ENCODE measurements at places on chromosomes 6 and 20.

- no peak for DNase-seq
Observed at GRCh38 chr20:61891476-61891875, 174.2 kb downstream of the TAF4 start.

GRCh38 chr6:79878142-79878748 is 69.1 kb downstream of the ELOVL4 start:
- DNase-seq = no peak

- no peak for DNase-seq
Observed at GRCh38 chr6:4935975-4936680, 67.7 kb downstream of the RPP40 start.

GRCh38 chr6:134123666-134124208 is 71.3 kb upstream of the SLC2A12 start:
- DNase-seq = no peak

- no peak for DNase-seq
Observed at GRCh38 chr20:59458645-59459044, 145.7 kb upstream of the PHACTR3 start.

GRCh38 chr6:30826961-30827342 is 57.4 kb upstream of the DDR1 start:
- no peak for DNase-seq

DNA sequence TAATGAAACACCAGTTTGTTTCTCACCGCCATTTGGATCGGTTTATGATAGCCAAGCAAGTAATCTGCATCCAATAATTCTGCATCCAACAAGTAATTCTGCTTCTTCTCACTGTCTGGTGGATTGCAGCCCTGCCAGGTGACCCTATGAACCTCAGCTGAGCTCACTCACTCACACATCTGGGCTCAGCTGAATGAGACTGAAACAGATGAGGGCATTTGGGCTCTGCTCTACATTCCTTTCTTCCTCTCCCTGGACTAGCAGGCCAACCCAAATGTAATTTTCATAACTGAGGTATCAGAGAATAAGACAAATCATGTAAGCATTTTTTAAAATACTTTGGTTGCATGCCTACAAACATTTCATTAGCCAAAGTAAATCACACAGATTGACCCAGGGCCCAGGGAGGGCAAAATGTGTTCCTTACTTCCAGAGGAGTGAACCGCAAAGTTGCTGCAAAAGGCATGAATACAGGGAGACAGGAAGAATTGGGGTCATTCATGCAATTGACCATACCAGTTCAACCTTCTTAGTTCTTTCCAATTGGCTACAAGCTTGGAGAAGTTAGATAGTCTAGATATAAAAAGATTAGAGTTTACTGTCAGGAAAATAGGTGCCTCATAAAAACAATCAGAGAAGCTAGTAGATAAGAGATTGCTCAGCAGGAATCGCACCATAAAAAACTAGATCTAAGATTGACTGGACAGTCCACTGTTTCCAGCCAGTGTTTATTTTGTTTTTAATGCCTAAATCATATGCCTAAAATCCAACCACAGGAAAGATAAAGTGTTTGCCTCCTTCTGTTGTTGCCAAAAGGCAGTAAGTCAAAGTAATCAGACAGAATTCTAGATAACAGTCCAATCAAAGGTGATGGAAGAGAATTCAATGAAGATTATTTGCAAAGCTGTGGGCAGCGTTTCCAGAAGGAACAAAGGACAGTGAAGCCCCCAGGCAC is 43.7 kb downstream of the CBLN4 start:
- no peak for DNase-seq

- no peak for DNase-seq
Observed at GRCh38 chr6:11404838-11405237, 132.7 kb upstream of the TMEM170B start.

GRCh38 chr6:128847431-128848210 is 35.3 kb upstream of the LAMA2 start:
- no peak for DNase-seq

- no peak for DNase-seq
Observed at GRCh38 chr20:62843656-62844055, 18.0 kb downstream of the TCFL5 start.

DNA sequence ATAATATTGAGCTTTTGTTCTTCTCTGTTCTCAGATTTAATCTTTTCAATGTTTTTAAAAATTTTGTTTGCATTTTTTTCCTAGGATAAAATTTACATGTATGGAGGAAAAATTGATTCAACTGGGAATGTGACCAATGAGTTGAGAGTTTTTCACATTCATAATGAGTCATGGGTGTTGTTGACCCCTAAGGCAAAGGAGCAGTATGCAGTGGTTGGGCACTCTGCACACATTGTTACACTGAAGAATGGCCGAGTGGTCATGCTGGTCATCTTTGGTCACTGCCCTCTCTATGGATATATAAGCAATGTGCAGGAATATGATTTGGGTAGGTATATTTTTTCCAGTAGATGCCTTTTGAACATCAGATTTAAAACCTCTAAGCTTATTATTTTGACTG is 89.8 kb downstream of the ATRN start:
- no peak for DNase-seq

DNA sequence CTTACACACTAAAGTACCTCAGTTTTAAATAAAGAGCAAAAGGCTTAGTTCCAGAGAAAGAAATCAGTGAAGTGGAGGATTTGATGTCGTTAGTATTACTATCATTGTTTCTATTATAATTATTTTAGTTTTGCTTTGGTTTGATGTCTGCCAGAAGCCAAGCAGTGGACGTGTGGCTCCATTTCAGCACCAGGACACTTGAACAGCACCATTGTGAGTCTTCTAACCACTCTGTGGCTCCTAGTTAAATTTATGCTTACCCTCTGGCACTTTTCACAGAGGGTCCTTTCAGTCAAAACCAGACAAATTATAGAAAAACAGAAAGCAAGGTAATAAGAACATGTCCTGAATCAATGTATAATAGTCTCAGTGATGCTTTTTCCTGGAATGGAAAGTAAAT is 3.4 kb downstream of the COL9A1 start:
- no peak for DNase-seq

GRCh38 chr20:46284040-46284427 is 24.3 kb downstream of the CDH22 start:
- DNase-seq = no peak

DNA sequence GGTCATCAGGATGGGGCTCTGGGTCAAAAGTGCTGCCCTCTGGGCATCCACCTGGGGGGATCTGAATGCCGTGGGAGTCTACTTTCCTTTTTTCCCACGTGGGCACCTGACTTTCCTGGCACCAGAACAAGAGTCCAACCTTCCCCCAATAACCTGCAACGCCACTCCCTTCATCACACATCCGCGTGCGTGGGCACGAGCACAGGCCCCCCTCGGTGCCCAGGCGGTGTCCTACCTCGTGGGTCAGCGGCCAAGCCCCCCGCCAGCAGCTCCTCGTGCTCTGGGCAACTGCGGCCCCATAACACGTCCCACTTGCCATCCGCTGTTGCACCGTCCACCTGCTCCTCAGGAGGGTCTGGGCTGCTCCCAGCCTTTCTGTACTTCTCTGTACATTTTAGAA is 87.0 kb downstream of the YTHDF1 start:
- no peak for DNase-seq

DNA sequence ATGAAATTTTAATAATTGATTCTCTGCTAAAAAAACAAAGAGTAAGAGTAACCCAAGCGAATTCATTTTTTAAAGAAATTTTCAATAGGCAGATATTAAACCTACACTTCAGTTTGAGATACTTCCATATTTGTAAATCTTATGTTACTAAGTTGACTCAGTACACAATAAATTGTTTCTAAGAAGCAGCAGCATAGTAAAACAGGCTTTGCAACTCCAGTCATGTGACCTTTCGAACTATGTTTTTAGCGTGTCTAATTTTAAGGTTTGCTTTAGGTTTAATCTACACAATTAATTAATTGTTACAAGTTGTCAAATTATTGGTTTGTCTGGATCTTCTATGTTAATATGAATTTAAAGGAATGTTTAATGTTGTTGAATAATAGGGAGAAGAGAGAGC is 708.9 kb upstream of the CITED2 start:
- DNase-seq = no peak

DNA sequence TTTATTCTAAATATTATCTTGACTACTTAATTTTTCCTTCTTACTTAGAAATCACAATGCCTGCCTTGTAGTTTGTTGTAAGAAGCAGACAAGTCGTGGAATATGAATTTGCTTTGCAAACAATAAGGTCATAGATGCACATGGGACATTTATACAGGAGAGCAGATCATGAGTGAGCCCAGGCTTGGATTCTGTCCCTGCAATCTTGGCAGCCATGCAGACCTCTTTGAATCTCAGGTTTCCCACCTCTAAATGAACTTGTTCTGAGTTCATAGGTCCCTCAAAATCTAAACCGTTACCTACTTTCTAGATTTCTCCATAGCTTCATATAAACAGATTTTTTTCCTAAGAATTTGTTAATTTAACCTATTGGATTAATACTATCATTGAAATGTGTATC is 19.5 kb downstream of the KIAA0408 start:
- no peak for DNase-seq

- DNase-seq = no peak
Observed at GRCh38 chr6:44289726-44290260, 19.5 kb downstream of the TMEM151B start.

- DNase-seq = no peak
Observed at GRCh38 chr6:150249261-150249660, 106.4 kb downstream of the PPP1R14C start.

DNA sequence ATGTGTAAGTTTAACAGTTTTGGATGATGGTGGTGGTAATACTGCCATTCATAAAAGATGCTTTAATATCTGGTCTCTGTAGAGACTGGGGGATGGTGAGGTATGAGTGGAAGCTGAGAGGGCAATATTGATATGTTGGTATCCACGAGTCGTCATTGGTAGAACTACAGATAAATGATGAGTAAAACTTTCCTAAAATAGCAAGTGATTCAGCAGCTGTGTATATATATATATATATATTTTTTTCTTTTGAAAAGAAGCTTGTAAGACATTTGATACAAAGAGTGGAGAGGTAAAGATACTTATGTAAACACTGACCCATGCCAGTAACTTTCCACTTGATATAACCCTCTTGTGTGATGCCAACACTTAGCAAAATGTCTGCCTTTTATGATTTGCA is 41.7 kb upstream of the CITED2 start:
- DNase-seq = no peak

DNA sequence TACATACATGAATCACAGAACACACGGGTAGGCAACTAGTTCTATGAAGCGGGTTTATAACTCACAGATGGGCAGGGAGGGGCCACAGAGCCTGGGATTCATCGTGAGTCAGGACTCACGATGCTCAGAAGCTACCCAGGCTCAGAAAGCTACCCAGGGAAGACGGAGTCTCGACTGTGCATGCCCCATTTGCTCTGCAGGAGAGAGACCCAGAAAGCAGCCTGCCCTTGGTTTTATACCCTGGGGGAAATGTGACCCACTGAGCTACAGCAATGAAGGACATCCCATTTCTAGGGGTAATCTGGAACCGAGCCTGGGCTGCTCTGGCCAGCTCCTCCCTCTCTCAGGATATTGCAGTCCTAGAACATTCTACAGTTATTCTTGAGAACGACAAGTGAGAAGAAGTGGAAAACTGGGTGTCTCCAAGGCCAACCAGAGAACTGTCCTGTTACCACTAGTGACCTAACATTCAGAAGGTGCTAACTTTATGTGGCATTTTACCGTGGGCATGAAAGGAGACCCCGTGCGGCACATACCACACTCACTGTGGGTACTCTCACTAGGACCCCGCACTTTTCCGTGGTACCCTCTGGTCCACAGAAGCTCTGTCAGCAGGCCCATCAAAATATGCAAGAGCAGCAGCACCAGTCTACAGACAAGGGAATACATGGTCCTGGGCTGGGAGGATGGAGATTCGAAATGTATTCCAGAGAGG is 201.9 kb upstream of the PMEPA1 start:
- DNase-seq = no peak

- no peak for DNase-seq
Observed at GRCh38 chr6:18121580-18122127, 823 bp downstream of the NHLRC1 start.

- DNase-seq = no peak
Observed at GRCh38 chr6:45806172-45806571, 209.5 kb downstream of the CLIC5 start.

DNA sequence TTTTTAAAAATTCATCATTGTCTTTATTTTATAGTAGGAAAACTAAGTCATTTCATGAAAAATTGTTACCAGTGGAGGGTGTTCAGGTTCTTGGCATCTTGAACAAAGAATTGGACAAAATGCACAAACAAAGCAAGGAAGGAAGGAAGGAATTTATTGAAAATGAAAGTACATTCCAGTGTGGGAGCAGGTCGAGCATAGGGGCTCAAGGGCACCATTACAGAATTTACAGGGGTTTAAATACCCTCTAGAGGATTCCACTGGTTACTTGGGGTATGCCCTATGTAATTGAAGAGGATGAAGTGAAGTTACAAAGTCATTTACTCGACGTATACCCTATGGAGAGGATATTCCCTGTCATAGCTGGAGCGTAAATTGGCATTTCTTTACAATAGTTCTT is 37.4 kb upstream of the HDAC2 start:
- DNase-seq = no peak

DNA sequence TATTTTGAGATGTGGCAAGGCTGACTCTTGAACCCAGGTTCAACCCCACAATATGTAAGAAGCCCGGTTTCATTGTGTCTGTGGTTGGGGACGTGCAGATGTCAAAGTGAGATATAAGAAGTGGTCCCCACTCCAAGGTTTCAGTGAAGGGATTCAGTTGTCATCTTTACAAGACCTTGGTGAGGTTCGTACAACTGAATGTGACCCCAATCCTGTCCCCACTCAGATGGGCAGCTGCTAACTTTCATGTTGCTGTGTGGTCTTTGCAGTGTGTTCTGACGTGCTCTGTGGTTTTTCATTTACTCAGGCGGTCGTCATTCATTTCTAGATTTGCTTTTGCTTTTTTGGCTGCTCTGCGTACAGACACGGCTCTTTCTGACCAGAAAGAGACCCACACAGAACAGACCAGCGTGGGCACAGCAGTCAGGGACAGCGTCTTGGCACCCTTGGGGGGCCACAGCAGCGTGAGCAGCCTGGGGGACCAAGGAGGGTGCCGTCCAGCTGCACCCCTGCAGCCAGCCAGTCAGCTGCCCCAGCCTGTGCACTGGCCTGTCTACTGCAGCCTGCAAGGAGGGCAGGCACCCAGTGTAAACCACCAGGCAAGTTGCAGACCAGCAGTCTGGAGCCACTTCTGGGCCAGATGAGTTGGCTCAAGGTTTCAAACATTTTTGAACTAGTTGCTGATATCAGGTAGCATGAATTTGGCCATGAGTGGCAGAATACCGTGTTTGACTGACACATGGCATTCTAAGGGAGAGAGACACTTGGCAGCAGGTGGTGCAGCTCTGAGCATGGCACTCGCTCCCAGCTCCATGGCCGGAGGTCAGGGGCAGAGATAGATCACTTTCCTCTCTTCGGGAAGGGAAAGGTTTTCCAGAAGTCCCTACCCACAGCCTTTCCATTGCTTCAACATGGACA is 49.4 kb upstream of the IRF4 start:
- no peak for DNase-seq
